ENCODE measurements at places on chromosomes 4 and X.
A peak's percentile ranks its signal among the peaks of the same experiment; 100 is the strongest.

GRCh38 chr4:24372881-24373280 is 211.5 kb downstream of the DHX15 start:
- DNase-seq = no peak

DNA sequence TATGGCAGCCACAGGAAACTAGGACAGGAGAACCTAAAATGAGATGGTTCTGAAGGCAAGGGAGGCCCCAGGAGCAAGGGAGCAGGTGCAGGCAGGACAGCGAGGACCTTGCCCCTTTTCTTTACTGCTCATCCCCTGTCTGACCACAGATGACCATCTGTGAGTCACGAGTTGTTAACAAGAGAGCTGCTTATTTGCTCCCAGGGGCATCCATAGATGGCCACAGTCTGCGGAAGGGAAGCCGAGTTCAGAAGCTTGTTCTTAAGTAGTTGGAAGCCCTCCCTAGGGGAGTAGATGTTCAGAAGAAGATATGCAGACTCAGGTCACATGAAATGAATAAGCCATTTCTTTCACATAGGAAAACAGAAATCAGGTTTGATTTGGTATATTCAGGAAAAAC is 69.4 kb downstream of the EVC2 start:
- no peak for DNase-seq

GRCh38 chrX:11778230-11778629 is 20.2 kb downstream of the MSL3 start:
- DNase-seq = no peak

DNA sequence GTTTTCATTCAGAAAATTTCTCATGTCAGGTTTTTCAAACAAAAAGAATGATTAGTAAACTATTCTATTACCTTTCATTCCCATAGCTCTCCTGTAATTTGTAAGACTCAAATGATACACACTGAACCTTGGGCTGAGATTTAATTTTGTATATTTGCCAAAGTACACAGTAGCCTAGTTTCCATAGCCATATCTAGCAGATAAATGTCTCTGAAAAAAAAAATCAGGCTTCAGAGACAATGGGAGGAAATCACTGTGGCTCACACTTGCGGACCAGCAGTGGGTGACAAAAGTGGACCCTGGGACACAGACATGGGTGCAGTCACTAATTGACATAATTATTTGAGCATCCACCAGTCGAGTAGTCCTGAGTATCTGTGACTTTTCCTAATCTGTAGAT is 46.6 kb downstream of the MAOA start:
- DNase-seq = no peak

DNA sequence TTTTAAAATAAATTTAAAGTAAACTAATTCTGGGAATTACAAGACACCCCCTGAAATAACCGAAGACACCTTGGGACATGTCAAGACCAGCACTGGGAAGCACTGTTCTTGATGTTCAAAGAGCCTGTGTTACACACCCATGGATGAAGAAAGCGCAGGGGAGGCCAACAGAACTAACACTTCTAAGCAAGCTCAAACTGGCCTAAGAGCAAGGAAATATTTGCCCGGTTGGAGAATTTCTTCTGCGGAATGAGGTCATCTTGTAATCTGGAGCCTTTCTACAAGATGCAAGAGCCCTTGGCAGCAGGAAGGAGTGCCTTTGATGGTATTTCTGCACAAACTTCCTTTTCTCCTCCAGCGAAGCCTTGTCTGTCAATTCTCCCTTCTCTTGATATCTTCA is 9.3 kb upstream of the EFHC2 start:
- DNase-seq = no peak

DNA sequence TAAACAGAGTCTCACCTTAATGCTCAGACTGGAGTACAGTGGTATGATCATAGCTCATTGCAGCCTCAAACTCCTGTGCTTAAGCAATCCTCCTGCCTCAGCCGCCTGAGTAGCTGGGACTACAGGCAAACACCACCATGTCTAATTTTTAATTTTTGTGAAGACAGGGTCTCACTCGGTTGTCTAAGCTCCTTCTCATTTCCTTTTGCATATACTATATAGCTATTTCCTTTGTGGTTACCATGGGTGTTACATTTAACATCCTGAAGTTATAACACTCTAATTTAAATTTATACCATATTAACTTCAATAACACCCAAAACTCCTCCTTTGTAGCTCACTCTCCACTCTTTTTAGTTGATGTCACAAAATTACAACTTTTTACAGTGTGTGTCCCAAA is 114.3 kb downstream of the DCK start:
- no peak for DNase-seq

DNA sequence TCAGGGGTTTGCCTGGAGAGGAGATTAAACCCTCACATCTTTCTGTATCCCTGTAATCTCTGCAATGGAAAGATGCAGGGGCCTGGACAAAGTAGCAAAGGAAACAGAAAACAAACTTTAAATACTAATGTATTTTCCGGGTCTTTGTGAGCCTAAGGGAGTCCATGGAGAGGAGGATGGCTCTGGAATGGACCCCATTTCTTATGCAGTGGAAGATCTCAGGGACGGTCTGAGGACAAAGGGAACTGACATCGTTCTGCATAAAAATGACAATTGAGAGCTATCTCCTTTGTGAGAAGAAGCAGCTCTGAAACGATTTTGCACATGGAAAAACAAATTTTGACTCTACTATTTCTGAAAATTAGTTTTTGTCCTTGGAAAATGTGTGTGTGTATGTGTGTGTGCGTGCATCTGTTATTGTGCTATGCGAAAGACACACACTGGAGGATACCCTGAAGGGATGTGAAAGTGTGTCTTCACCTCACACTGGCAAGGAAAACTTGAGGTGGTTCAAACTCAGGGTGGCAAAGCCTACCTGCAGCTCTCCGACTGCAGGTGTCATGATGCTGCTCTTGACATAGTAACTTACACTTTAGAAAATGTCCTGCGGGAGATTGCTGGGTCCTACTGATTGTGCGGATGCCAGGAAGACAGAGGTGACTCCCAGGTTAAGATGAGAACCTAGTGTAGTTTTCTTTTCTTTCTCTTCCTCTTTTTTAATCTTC is 126.4 kb upstream of the JADE1 start:
- DNase-seq = no peak

DNA sequence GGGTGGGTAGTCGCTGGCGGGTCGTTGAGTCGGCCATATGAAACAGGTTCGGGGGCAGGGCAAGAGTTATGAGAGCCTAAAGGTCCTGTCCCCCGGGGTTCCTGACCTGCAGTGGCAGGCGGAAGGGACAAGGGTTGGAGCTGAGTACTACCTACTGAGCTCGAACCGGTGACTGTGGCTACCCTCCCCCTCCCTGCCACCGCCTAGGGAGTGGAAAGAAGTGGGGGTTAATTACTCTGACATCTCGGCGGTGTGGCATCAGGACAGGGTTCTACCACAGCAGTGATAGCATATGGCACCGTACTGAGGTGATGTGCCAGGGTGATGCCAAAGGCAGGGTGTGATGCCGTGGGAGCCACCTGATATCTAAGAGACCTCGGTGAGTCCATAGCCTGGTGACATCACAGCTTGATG is 307 bp downstream of the ATG4A start:
- peak; percentile 77 for DNase-seq

Measured in DMS53 (cell line).